ENCODE measurements at places on chromosomes 5 and 9.
A peak's percentile ranks its signal among the peaks of the same experiment; 100 is the strongest.

- no peak for DNase-seq
Observed at GRCh38 chr5:126472538-126472889, 49.3 kb downstream of the GRAMD2B start.

DNA sequence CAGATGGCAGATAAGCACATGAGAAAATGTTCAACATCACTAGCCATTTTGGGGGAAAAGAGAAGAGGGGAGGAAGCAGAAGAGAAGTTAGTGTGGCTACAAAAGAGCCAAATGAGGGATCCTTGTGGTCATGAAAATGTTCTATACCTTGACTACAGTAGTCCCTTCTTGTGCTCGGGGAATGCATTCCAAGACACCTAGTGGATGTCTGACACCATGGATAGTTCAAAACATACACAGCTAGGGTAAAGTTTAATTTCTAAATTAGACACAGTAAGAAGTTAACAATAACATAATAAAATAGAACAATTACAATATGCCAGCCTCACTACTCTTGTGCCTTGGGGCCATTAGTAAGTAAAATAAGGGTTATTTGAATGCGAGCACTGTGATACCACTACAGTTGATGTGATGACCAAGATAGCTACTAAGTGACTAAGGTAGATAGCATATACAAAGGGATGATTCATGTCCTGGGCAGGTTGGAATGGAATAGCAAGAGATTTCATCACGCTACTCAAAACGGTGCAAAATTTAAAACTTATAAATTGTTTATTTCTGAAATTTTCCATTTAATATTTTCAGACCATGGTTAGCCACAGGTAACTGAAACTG, 344.1 kb downstream of the NR2F1-AS1 start:
- no peak for DNase-seq

GRCh38 chr9:93136011-93136440, 2.0 kb upstream of the NINJ1 start:
- DNase-seq, result no peak

DNA sequence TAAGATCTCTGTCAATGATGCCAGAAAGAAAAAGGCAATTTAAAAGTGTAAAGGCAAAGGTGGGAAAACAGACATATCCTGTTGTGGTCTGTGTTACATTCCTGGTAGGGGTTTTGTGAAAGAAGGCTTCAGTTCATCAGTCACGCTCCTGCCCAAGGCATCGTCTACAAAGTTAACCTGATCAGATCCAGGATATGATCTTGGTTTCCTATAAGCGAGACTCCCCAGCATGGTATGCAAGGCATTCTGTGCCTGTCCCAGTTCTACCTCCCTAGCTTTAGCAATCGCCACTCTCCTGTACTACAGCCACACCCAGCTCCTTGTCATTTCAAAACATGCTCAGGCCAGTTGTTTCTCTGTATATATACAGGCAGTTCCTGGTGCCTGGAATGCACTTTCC, 58.0 kb upstream of the PTPN3 start:
- DNase-seq, result no peak

DNA sequence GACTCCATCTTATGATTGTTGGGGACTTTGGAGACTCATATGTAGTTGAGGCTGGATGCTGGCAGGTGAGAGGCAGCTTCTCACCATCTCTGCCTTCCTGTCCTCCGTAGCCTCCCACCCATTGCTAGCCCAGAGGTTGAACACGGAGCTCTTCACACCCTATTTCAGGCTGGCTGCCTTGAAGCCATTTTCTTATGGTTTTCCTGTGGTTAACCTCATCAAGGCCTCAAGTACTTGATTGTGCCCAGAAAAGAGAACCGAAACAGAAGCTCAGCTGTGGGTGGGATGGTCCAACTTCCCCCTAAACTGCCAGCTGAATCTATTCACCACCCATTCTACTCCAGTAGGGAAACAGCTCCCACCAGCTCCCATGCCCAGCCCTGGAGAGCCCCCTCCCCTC, 102.9 kb downstream of the LIFR start:
- peak; percentile 81 for DNase-seq
